Fibroblast of lung (primary cell): ENCODE measurements at places on chromosomes 5 and 9. TPM values are rescaled to one million over a fixed set of nuclear protein-coding genes. Genes with fewer than 3 reads are reported as not detected.
A peak's percentile ranks its signal among the peaks of the same experiment; 100 is the strongest.

DNA sequence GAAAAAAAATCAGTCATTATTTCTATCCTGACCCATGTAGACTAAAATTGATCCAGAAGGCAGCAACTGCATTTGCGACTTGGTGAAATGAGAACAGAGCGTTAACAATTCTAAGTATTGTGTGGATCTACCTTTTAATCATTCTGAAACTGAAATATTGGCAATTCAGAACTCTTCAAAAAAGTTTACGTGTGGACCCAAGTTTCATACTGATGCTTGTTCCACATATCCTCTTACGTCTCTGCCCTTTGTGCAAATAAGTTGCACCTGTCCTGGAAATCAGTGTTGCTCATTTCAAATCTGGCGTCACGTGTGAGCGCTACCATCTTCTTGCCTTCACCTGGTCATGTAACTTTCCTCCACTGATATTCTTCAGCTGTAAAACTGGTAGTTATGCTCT is 74.7 kb downstream of the NTRK2 start:
- no peak for DNase-seq

DNA sequence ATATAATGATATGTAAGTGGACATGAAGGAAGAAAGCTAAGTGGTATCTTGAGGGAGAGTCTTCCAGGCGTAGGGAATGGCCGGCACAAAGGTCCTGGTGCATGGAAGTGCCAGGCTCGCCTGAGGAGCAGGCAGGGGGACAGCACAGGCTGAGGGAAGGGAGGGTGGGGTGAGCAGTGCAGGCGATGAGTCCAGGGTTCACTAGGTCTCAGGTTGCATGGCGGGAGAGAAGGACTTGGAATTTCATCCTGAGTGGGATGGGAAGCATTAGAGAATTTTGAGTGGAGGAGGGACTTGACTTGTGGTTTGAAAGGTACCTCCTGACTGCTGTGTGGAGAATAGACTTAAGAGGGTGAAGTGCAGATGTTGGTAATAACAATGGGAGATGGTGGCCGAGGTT is 268.9 kb downstream of the ARHGEF28 start:
- no peak for DNase-seq

- no peak for DNase-seq
Measured at GRCh38 chr9:83247732-83248131, 184.8 kb upstream of the RASEF start.

DNA sequence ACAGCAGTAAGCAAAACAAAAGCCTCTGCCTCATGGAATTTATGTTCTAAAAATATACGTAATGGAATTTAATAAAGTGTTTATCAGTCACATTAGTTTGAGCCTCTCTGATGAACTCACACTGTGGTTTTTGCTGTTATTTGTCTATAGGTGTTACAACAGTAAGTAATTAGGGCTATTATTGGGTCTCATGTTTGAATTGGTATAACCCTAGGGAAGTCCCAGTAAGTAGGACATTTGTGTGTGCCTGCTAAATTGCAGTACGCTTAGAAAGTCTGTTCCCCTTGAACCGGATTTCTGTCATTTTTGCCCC is 197.6 kb downstream of the NR3C1 start:
- DNase-seq = no peak

- DNase-seq = no peak
Measured at GRCh38 chr5:89191374-89191773, 308.4 kb upstream of the MEF2C start.

- no peak for DNase-seq
Measured at GRCh38 chr9:127971357-127972235, 9.2 kb downstream of the EEIG1 start.

- peak; percentile 42 for DNase-seq
Measured at GRCh38 chr9:95131023-95131943, 186.2 kb downstream of the FANCC start.

DNA sequence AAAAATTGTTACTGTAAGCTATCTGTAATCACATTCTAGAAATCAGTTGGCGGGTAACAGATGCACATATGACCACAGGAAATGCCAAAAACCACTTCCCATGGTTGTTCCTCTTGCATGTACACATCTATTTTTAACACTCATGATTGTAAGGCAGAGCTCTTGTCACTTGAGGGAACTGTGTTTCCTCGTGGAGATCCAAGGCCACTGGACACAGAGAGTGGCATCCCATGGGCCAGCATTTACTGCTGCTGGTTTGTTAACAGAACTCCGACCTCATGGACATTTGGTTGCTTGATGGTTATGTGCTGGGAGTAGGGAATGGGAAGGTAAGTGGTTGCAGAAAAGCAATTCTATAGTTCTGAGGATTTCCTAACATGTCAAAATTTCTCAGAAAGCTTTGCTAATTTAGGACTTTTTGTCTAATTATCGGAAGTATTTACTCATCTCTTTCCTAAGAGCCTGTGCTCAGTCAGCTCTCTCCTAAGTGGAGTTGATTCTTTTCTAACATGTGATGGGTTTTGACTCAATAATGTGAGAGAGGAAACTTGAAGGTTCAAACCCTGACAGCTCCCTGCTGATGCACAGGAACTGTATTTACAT is 202.0 kb upstream of the NR3C1 start:
- peak; percentile 29 for DNase-seq

- DNase-seq = peak; percentile 72
Measured at GRCh38 chr5:122756264-122756911, 18.5 kb upstream of the SNX2 start.

- no peak for DNase-seq
Measured at GRCh38 chr5:151255621-151256286, 2.8 kb downstream of the GM2A start.

GRCh38 chr5:179154346-179154990 is 94.3 kb downstream of the ZNF354C start:
- DNase-seq = no peak

DNA sequence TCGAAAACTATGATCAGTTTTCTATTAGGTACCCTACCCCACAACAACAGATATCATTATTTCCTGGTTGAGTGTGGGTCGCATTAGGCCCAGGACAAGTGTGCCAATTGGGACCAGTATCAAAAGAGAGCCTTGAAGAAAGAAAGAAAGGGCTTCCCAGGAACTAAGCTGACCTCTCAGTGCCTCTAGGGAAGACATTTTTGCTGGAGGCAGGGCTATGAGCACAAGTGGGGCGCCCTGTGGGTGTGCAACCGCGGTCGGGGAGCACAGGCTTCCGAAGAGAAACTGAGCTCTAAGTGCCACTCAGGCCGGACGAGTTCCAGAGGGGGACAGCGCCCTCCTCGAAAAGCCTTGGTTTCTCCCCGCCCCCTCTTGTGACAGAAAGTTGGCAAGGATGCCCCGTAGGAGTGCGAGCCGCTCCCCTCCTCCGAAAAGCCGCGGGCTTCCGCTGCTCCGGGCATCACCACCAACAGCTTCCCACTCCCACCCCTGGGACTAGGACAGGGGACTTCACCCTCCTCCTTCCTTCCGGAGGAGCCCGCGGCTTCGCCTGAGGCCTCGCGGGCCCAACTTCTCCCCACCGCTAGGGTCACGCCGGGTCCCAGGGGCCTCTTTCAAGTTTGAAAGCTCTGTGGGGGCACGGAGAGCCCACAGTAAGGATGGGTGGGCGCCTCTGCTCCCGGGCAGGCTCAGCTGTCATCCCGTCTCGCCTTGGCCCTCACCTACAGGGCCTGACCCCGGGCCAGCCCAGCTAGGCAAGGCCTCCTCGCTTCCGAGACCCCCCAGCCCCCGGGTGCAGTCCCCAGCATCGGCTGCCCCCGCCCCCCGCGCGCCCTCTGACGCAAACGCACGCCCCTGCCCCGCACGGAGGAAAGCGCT is 2.0 kb downstream of the NR2F1-AS1 start:
- DNase-seq = peak; percentile 89

GRCh38 chr9:31336841-31337240 is 1047.6 kb upstream of the ACO1 start:
- DNase-seq = no peak

GRCh38 chr5:41305056-41305455 is 91.7 kb upstream of the C6 start:
- no peak for DNase-seq

DNA sequence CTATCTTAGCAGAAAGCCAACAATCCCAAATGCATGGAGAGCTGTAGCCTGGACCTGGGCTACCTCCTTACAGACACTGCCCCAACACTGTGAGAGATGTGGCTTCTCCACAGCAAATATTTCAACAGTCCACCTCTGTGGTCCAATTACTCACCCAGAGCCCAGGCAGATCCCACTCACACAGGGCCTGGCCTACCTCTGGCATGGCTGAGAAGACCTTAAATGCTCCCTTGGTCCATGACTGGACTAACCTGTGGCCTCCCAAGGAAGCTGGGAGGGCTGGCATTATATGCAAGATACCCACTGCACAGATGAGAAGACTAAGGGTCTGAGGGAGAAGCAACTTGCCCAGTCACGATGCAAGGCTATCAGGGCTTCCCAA is 22.8 kb upstream of the SLC25A51 start:
- DNase-seq = no peak

GRCh38 chr5:77641397-77641943 is 3.0 kb upstream of the OTP start:
- DNase-seq = no peak

- no peak for DNase-seq
Measured at GRCh38 chr9:18472435-18472834, 1.5 kb upstream of the ADAMTSL1 start.

GRCh38 chr5:73419465-73420390 is 28.8 kb downstream of the FOXD1 start:
- DNase-seq = peak; percentile 90

DNA sequence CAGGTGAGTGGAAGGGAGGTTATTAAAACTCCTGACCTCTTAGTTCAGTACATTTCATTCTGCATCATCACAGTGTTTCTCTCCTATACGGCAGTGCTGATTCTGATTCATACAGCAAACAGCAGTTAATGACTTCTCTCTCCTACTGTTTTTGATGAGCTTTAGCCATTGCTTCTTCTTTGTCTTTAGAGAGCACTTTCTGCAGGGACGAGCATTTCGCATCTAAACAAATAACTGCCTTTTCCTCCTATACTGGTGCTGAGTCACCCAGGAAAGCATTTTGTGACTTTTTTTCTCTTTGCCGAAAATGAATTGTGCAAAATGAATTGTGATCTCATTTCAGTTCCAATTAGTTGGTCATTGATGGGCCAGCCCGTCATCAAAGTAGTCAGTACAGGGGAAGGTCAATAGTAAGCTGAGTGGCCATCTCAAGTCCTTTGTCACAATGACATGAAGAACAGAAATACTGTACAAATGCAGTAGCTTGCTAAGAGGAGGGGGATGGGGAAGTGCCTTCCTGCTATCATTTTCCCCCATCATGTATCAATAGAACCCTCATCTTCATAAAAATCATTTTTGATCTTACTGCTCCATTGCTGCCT is 98.5 kb downstream of the INSYN2B start:
- DNase-seq = no peak

- DNase-seq = no peak
Measured at GRCh38 chr9:121926351-121926801, 166.7 kb downstream of the TTLL11 start.

GRCh38 chr5:144582066-144582465 is 411.4 kb downstream of the KCTD16 start:
- no peak for DNase-seq

- DNase-seq = no peak
Measured at GRCh38 chr9:97500765-97501176, 695 bp upstream of the TMOD1 start.

DNA sequence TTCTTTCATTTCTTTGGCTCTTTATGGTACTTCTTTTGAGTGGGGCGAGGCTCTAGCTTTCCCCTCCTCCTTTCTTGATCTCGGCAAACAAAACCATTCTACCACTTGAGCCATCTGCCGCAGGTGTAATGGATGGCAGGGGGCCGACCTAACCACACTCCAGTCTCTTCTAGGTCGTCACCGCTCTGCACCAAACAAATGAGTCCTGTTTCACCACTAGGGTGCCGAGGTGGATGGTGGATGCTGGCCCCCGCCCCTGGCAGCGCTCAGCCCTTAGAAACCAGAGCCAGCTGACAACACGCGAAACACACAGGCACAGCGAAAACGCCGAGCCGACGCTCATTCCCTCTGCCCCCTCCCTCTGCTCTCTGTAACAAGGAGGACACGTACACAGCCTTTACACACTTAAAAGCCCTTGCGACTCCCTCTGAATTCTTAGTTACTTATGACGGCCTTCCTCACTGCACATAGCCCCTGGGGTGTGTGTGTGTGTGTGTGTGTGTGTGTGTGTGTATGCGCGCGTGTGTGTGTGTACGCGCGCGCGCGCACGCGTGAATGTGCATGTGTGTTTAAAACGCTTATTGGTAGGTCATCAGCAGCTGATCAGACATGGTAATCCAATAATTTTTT is 199.4 kb downstream of the MEF2C start:
- DNase-seq = no peak

- peak; percentile 74 for DNase-seq
Measured at GRCh38 chr9:136327304-136327974, at the start of gene GPSM1. Gene GPSM1 (plus strand): TSS chr9:136327539. CDS start chr9:136327696, 157 bp downstream.

- no peak for DNase-seq
Measured at GRCh38 chr5:145236127-145236526, 599.0 kb downstream of the PRELID2 start.

DNA sequence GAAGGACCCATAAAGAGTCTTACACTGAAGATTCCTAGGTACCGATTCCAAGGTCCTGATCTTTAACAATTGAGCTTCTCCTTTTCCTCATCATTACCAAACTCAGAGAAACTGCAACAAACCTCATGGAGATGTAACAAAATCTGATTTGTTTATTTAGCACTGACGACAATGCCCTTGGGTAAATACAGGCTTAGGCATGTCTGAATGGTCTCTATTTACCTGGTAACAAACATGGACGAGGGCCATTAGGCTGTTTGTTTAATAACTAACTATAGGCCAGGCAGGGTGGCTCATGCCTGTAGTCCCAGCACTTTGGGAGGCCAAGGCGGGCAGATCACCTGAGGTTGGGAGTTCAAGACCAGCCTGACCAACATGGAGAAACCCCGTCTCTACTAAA is 333.3 kb downstream of the AGTPBP1 start:
- no peak for DNase-seq

The NOXA1 gene
- total RNA-seq = 0.66 and 0.77 TPM in 2 replicates

The PTGDS gene
- total RNA-seq = 89.9 and 90.3 TPM in 2 replicates

The HSPB3 gene
- total RNA-seq = 0.77 and 21.1 TPM in 2 replicates

The TSSK1B gene
- under 0.01 and 0.50 TPM in 2 replicates for total RNA-seq

The RNF180 gene
- total RNA-seq = 2.6 and 2.8 TPM in 2 replicates

The GOLM1 gene
- total RNA-seq = 46.7 and 67.3 TPM in 2 replicates

The FSD1L gene
- total RNA-seq = 3.6 and 6.1 TPM in 2 replicates

The DMRTA1 gene
- total RNA-seq = 0.26 and 0.83 TPM in 2 replicates

The PRUNE2 gene
- total RNA-seq = 44.9 and 95.6 TPM in 2 replicates

The ZNF483 gene
- 1.5 and 4.3 TPM in 2 replicates for total RNA-seq

The RXRA gene
- total RNA-seq = 14.6 and 14.9 TPM in 2 replicates

The FOXD1 gene
- 0.77 and 1.5 TPM in 2 replicates for total RNA-seq

The ADAMTS19 gene
- 0.33 TPM in 1 of 2 replicates, not detected in the other for total RNA-seq

The TMOD1 gene
- total RNA-seq = 2.6 and 4.0 TPM in 2 replicates

The TMEFF1 gene
- total RNA-seq = 1.8 and 2.5 TPM in 2 replicates

The ZNF300 gene
- 8.0 and 9.9 TPM in 2 replicates for total RNA-seq

The MYO10 gene
- total RNA-seq = 82.2 and 95.5 TPM in 2 replicates
